ENCODE measurements at places on chromosomes 7 and 10.

- DNase-seq: no peak
Observed at GRCh38 chr7:102973096-102973802, 60.4 kb downstream of the LRRC17 start.

DNA sequence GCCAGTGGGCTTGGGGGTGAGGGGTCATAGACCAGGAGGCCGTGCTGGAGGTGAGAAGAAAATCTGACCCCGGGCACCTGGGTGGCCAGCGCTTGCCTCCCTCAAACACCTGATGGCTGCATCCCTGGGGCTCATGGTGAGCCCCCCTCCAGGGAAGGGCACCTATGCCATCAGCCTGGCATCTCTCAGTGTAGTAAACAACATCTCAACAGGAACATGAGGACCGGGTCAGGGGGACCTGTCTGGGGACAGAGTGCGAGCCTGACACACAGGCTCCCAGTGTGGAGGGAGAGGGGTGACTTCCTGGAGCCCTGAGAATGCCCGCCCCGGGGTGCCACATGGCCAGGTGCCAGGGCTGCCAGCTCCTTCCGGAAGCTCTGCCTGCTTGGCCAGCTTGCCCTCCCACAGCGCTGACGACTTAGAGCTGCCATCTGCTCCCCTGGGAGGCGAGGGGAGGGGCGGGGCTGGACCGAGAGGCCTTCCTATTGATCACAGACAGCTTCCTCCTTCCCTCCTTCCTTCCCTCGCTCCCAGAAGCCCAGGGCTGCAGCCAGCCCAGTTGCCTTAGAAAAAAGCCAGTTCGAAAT lies 12.3 kb downstream of the STX1A start:
- DNase-seq: no peak

DNA sequence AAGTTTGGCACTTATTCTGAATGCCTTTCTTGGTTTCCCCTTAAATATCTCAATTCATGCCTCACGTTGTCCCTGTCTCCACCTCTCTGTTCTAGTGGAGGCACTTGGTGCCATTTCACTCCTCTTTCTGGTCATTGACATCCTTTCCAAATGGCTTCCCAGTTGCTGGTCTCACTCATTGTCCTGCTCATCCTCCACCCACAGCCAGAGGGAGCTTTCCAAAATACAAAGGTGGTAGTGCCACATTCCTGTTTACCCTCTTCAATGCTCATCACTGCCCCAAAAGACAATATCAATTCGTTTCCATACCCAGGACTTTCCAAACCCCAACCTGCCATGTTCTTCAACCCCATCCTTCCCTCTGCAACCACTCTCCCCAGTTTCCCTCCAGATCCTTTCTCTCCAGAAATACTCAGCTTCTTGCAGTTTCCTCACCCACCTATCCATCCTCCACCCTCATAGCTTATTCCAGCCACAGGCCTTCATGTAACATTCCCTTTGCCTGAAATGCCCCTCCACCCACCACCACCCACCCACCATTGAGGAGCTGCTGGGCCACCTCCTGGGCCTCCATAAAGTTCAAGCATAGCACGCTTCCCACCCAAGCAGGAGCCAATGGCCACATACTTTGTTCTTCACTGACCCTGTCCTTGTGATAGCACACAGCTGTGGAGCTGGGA lies 63.1 kb upstream of the ADRB1 start:
- no peak for DNase-seq

GRCh38 chr10:52420656-52421055 lies 106.6 kb downstream of the DKK1 start:
- no peak for DNase-seq

GRCh38 chr10:63114031-63114814 lies 18.9 kb upstream of the NRBF2 start:
- DNase-seq: no peak

DNA sequence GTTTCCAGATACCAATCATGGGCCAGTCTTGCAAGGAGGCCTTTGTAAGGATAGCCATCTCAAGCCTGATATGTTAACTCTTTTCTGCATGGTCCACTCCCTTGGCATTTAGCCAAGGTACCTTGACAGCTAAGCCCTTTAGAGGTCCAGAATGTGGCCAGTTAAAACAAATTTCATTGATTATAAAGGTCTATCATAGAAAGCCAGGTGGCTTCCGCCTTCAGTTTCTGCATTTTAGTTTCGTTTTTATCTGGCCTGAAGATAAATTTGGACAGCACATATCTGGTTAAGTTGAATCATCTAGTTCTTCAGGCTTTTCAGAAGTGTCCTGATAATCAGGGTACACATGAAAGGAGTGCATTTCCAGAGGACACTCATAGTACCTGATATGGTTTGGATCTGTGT lies 30.7 kb downstream of the ANKIB1 start:
- no peak for DNase-seq

GRCh38 chr10:3914733-3915132 lies 129.7 kb upstream of the KLF6 start:
- DNase-seq: no peak

DNA sequence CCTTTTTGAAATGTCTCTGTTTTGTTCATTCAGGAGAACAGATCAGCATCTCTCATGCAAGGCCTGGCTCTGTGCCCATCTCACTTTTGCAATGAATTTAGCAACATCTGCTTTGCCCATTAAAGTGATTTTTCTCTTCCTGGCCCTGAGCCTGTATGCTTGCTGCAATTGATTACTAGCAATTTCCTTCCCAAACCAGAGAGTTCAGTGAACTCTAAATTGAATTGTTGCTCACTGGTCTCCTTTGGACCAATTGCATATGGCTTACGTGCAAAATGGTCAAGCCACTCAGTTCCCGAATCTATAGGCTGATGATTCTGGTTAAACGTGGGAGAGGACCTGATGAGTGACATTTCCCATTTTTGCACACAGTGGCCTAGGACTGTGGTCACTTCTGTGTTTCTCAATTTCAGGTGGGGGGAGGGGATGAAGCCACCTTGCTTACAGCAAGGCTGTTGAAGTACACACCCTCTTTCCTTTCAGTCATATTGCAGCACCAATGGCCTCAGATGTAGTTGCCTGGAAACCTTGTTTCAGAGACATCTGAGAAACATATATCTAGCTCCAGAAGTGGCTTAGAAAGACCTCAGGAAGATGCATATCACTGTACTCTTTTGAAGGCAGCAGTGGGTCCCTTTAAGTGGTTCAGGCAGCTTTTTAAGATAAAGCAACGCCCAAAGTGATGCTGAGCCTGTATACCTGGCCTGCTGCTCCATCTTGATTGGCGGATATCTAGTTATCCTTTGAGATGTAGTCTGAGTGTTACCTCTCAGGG lies 201.4 kb downstream of the PTEN start:
- no peak for DNase-seq

- DNase-seq: peak; percentile 42
Observed at GRCh38 chr10:132443605-132443982, 46.6 kb downstream of the PWWP2B start.

DNA sequence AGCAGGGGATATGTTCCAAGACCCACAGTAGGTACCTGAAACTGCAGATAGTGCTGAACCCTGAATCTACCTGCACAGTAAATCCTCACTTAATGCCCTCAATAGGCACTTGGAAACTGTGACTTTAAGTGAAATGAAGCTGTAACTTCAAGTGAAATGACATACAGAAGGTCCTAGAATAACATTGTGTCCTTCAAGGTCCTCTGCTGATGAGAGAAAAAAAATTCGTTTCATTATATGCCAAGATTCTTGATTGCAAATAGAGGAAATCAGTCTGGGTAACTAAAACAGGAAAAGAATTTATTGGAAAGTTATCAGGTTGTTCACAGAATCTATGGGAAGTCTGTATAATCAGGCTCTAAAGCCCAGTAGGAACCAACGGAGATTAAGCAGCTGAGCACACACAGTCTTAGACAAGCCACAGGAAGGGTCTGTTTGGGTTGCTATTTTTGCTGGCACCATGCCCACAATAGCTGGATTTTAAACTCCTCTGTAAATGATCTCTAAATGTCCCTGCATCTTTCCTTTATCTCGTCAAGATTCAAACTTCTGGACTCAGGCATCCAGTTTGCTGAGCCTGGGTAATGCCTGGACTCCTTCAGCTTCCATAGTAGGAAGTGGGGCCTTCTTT lies 57.5 kb downstream of the EXOC4 start:
- no peak for DNase-seq

- DNase-seq: no peak
Observed at GRCh38 chr7:39667341-39667923, 44.1 kb downstream of the RALA start.

DNA sequence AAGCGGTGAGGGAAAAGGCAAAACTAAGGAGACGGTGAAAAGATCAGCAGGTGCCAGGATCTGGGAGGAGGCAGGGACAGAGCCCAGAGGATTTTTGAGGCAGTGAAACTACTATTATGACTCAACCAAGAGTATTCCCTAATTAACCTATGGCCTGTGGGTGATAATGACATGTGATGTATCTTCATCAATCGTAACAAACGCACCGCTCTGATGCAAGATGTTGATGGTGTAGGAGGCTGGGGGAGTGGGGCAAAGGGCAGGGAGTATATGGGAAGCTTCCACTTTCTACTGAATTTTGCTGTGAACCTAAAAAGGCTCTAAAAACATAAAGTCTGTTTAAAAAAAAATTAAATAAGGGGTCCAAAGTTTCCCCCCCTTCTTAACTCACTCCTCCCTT lies 25.5 kb upstream of the EZH2 start:
- no peak for DNase-seq

DNA sequence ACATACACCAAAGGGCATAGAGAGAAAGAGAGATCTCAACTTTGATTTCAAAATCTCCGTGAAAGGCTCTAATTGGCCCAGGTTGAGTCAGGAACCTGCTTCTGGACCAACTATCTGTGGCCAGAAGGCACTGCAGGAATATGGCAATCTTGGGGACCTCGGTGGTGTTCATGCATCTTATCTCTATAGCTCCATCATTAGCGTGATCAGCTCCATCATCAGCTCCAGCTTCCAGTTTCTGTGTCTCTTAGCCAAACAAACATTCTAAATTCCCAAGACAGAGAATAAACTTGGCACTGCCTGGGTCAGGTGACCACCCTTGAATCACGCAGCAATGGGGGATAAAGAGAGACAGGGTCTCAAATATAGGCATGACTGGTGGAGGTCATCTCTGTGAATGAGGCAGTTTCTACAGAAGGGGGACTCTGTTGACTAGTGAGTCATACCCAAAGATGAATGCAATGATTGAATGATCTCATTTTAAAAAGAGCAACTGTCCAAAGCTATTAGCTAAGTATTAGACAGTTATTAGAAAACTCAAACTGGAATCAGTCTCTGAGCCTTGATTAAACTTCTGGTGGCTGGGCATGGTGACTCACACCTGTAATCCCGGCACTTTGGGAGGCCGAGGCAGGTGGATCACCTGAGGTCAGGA lies 5.4 kb upstream of the NRF1 start:
- no peak for DNase-seq

DNA sequence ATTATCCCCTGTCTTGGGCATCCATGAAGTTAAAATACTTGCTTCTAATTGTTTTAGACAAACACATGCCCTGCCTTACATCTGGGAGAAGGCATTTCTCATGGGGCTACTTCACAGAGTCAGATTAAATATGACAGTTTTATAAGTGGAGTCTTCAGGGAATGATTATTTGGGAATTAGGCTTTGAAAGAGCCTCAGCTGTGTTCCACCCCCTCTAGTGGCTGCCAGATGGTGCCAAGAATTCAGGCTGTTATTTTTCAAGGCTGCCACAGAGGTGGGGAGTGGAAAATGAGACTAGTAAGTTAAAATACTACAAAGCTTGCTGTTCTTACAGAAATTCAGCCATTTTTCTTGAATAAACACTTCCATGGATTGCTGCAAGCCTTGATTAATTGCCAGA lies 45.8 kb upstream of the DNAH11 start:
- DNase-seq: no peak

GRCh38 chr10:10677479-10677878 lies 340.2 kb upstream of the CELF2 start:
- DNase-seq: no peak

GRCh38 chr7:148437043-148437442 lies 153.5 kb upstream of the C7orf33 start:
- DNase-seq: no peak

DNA sequence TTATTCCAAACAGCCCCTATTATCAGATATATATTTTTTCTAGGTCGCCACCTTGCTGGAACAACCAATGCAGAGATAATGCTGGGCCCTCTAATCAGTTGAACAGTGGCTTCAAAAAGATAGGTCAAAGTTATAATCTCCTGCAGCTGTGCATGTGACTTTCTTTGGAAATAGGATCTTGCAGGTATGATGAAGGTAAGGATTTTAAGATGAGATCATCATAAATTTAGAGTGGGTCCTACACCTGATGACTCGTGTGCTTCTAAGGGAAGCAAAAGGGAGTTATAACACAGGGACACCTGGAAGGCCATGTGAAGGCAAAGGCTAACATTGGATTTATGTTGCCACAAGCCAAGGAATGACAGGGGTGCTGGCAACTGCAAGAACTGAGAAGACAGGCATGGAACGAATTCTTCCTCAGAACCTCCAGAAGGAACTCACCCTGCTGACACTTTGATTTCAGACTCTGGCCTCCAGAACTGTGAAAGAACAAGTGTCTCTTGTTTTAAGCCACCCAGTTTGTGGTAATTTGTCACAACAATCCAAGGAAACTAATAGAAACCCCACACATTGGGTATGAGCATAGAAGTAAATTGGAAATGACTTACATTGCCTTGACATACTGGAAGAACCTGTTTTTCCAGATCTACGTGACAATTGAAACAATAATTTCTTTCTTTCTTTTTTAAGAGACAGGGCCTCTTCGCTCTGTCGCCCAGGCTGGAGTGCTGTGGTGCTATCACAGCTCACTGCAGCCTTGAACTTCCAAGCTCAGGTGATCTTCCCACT lies 34.4 kb downstream of the CCDC71L start:
- no peak for DNase-seq

DNA sequence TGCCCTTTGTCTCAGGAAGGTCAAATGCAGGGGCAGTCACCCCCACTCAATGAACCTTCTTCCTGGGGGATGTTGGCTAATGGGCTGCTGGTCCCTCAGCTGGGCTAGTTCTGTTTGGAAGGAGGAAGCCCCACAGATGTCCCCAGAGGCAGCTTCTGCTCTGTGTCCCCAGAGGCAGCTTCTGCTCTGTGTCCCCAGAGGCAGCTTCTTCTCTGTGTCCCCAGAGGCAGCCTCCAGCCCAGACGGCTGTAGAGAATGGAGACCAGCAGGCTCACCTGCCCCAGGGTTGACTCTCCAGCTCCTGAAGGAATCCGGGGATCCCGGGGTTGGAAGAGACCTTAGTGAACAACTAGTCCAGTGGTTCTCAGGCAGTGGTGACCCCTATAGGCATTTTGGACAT lies 62.5 kb upstream of the LEP start:
- DNase-seq: no peak

- DNase-seq: no peak
Observed at GRCh38 chr7:139523199-139523941, at the start of gene CLEC2L. TSS of gene CLEC2L (plus strand) at chr7:139523685. CDS start at chr7:139523928, 243 bp downstream.

DNA sequence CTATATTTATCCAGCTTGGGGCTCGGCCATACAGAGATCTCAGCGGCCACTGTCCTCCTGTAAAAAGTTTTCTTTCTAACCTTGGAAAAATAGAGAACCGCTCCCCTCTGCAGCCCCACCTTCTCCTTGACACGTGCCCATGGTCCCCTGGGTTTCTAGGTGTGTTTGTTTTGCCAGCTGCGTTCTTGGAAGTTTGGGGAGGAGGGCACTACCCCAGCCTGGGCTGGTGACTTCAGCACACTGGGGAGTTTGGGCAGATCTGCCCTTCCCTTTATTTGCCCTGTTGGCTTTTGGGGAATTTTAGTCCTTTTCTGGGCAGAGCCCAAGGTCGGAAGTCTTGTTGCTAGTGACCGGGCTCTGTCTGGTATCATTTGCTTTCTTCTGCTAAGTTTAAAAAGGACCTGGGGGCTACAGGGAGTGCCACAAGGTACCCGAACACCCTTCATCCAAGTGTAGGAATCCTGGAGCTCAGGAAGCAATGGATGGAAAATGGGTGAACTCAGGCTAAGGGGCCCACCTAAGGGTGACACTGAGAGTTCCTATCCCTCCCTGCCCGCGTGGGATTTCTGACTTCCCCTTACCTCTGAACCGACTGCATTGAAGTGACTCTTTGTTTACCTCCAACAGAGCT lies 1.7 kb downstream of the ADAMTS14 start:
- DNase-seq: no peak

Measured in stimulated activated CD8-positive, alpha-beta memory T cell treated with anti-CD3 and anti-CD28 coated beads, Interleukin-15, amount 100 ng/mL, for 1 hour (primary cell).